Hematopoietic multipotent progenitor cell treated with erythropoietin and hydrocortisone succinate and interleukin-3 and kit ligand, for 17 days (in vitro differentiated cells): ENCODE measurements at places on chromosomes 1 and 21.

GRCh38 chr1:41672173-41672572 lies 187.7 kb upstream of the EDN2 start:
- DNase-seq = no peak

GRCh38 chr1:220227393-220227792 lies 44.9 kb downstream of the RAB3GAP2 start:
- no peak for DNase-seq

- no peak for DNase-seq
These were observed 677 bp downstream of the PRKAA2 start for GRCh38 chr1:56645677-56646305.

GRCh38 chr1:23837908-23838307 lies 12.7 kb upstream of the HMGCL start:
- DNase-seq = no peak

- DNase-seq = no peak
These were observed 14.0 kb downstream of the AHDC1 start for GRCh38 chr1:27589841-27590426.

GRCh38 chr1:206451134-206451686 lies 19.1 kb upstream of the IKBKE start:
- DNase-seq = no peak

GRCh38 chr1:161398900-161399256 lies 31.2 kb upstream of the CFAP126 start:
- DNase-seq = no peak

GRCh38 chr1:204319462-204319861 lies 40.3 kb downstream of the PLEKHA6 start:
- no peak for DNase-seq

GRCh38 chr1:54237586-54237985 lies 37.6 kb downstream of the MRPL37 start:
- no peak for DNase-seq

GRCh38 chr1:11157867-11158266 lies 31.3 kb upstream of the ANGPTL7 start:
- no peak for DNase-seq

DNA sequence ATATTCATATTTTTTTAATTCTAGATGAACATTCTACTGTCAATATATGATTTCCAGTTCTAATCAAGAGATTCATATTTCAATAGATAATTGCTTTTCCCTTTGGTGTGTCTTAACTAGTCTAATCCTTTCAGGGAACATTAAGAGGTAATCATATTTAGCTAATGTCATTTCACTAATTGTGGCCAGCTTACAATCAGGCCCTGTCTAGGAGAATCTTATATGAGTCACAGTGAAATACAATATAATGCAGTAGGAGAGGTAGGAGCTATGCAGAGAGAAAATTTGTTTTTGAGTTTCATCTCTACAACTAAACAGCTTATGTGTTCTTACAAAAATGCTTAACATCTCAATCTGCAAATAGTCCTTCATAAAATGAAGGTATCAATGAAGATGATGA lies 85.9 kb downstream of the DPYD start:
- DNase-seq = no peak

- peak; percentile 69 for DNase-seq
These were observed 8.3 kb downstream of the ELF3 start for GRCh38 chr1:202018468-202019234.

DNA sequence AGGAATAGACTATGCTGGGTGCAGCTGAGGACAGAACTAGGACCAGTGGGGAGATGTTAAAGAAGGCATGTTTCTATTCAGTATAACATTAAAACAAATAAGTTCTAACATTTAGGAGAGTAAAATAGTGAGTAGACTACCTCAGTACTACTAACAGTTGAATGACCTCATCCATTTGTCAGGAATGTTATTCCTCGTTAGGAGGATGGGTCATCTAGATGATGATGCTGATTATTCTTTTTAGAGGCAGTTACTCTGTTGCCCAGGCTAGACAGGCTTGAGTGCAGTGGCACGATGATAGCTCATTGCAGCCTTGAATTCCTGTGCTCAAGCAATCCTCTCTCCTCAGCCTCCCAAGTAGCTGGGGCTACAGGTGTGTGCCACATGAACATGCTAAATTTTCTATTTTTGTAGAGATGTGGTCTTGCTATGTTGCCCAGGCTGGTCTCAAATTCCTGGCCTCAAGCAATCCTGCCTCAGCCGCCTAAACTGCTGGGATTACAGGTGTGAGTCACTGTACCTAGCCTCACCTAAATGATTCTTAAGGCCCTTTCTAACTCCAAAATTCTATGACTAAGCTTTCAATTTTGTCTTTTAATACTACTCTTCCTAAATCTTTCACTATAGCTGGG lies 9.3 kb downstream of the EEIG2 start:
- no peak for DNase-seq
